ENCODE measurements at places on chromosomes 5 and 9.
A peak's percentile ranks its signal among the peaks of the same experiment; 100 is the strongest.

DNA sequence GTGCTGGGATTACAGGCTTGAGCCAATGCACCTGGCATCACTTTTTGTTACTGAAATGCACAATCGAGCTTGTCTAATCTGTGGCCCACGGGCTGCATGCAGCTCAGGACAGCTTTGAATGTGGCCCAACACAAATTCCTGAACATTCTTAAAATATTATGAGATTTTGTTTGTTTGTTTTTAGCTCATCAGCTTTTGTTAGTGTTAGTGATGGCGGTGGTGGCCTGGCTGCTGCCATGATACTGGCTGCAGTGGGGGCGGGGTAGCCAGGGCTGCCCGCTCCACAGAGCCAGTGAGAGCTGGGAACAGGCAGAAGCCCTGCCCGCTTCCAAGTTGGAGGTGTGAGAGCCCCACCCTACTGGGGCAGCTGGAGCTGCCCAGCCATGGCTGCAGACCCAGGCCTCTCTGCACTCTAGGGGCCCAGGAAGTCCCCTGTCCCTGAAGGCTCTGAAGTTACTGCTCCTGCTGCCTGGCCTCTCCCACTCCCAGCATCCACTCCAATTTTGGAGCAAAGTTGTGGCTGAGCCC, 76.6 kb upstream of the SHB start:
- DNase-seq, result no peak

GRCh38 chr9:107363516-107364152, 80.6 kb downstream of the RAD23B start:
- DNase-seq, result peak; percentile 75

DNA sequence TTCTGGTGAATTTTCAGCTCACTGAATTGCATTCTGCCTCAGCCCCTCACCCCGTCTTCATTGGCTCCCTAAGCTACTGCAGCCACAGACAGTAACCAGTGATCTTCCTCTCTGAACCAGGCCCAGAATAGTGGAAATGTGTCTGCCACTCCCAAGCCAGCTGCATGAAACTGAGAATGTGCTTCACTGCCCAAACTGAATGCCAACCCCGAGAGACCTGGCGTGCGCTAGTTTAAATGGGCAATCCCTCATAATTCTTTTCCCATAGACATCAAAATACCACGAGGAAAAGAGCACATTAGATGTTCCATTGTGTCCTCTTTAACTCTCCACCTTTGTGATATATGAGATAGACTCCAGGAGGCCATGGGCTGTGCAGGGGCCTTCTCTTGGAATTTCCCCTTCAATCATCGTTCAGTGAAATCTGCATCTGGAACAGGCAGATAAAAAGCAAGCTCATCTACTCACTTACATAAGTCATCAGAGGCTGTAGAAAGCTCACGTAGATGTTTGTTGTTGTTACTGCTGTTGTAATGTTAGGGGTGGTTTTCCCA, 320.2 kb downstream of the NFIB start:
- no peak for DNase-seq

DNA sequence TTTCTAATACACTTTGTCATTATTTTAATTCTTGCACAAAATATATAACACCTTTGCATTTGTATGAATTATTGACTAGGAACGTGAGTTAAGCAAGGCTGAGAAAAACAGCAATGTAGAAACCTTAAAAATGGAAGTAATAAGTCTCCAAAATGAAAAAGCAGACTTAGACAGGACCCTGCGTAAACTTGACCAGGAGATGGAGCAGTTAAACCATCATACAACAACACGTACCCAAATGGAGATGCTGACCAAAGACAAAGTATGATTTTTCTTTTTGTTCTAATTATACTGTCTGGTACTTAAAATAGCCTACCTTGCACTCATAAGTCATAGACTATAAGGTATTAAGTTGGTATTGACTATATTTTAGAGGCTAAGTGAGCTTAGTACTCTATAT, 34.4 kb downstream of the RAD50 start:
- peak; percentile 4 for DNase-seq

DNA sequence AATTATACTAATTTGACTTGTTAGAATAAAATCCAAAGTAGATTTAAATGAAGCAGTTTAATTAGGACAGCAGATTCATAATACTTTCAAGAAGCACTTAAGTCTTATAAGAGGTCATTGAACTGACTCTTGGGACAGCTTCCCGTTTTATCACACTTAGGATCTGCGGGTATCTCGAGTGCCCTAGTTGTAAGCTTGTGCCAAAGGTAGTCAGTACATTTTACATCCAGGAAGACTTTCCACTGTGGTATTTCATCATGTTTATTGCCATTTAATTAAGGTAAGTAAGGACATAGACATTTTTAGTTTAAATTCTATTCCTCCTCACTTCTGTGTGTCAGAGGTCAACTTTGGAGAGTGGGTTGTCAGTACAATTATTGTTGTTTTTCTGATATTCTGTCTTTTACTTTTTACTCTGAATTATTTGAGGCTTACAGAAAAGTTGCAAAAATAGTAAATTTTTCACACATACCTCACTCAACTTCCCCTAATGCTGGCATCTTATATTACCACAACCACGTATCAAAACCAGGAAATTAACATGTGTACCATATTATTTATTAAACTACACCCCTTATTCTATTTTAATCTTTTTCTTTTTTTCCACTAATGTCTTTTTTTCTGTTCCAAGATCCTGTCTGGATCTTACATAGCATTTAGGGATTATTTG, 7.5 kb upstream of the ZNF367 start:
- no peak for DNase-seq

DNA sequence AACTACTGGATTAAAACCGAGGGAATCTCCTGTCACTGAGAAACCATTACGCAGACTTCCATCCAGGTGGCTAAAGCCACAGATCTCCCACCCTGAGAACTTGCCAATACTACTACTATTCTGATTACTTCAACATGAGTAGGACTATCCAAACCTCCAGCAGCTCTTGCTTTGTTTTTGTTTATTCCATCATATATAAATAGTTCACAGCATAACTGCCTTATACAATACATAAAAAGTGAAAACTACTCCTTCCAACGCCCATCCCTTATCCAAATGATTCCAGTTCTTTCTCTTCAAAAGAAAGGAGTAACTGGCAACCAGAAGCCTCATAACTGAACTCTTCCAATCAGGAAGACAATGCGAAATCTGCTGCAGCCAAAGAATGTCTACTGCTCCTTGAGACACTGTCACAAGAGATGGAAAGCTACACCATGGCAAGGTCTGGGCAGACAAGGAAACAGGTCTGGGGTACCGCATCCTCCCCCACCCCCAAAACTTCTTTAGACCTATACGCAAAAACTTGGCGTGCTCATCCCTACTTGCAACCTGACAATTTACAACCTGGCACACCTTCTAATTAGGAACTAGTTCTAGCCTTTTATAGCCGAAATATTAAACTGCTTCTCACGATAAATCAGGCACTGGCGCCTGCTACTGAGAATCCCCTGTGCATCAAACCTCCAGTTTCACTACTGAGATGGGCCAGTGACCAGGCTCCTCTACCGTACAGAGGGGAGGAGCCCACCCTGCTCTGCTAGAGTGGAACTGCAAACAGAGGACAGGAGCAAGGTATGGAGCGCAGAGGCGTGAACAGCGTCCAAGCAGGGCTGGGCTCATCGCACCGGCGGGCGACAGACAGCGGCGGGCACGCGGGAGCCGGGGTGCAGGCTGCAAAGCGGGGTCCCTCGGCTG, 986 bp downstream of the PLPP1 start:
- DNase-seq, result peak; percentile 81

GRCh38 chr9:4548811-4549725, 58.8 kb downstream of the SLC1A1 start:
- peak; percentile 16 for DNase-seq

DNA sequence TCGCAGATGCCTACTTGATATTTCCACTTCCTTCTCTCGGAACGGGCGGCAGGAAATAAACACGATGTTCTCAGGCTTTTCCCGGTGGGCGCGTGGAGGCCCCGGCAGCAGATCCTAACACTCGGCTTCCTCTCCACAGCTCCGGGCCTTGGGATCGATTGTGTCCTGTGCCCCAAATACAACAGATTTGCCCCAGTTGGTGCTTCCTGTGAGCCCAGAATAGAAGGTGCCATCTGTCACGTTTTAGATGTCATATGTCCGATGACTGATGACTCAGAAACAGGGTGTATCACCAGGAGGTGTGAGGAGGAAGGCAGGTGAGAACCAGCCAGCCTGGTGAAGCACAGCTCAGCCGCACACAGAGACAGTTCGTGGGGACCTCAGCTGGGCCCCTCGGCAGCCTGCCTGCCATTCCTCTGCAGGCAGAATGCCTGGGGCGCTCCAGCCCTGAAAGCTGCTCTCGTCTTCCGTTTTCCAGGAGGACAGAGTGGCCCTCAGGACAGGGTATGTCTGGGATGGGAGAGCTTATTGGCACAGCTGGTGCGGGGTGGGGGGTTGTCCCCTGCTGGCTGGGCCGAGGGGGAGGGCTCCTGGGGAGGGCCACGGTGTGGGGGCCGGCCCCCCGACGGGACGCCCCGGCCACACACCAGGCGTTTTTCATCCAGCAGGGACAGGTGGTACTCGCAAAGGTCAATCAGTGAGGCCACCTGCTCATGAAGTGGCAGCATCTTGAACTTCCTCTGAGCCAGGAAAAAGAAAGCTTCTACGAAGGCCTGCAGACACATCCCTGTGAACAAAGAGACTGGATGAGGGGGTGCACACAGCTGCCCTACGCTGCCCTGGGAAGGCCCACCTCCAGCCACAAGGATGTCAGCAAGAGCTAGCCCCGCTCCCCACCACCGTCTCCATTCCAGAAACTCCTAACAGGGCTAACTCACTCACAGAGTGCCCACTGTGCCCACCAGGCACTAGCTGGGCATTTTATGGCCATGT, 171.0 kb downstream of the DAB2IP start:
- no peak for DNase-seq

- DNase-seq, result no peak
Measured at GRCh38 chr9:80615964-80616363, 1044.2 kb downstream of the TLE4 start.

GRCh38 chr5:36414869-36415282, 113.2 kb upstream of the RANBP3L start:
- peak; percentile 26 for DNase-seq

- peak; percentile 9 for DNase-seq
Measured at GRCh38 chr9:14780251-14780650, 57.7 kb upstream of the CER1 start.

- DNase-seq, result no peak
Measured at GRCh38 chr5:154221371-154221896, 30.9 kb downstream of the GALNT10 start.

- no peak for DNase-seq
Measured at GRCh38 chr5:81820863-81821262, 70.0 kb upstream of the SSBP2 start.

DNA sequence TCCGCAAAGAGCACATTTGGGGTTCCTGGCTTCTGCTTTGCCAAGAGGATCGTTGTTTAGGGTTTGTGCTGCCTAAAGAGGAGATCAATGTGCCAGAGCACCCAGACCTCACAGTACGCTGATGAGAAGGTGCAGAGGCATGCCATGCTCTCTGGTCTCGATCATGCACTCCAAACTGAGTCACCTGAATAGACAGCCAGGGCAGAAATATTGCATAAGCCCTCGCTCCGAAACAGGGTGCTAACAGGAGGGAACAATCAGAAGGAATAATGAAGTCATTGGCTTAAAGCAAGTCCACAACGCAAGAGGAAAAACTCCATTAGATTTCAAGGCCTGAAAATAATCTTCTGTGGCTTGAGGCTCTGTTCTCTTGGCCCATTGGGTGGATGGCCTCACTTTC, 124.3 kb downstream of the GCNT1 start:
- no peak for DNase-seq

GRCh38 chr5:16774806-16775205, 158.0 kb upstream of the RETREG1 start:
- no peak for DNase-seq

GRCh38 chr5:141199359-141200235, at the start of gene PCDHB11:
Gene PCDHB11, plus strand, starts transcription at chr5:141199627. Its CDS starts 148 bp downstream, at chr5:141199775.
- DNase-seq, result peak; percentile 41

GRCh38 chr5:126384985-126385384, 38.2 kb upstream of the GRAMD2B start:
- no peak for DNase-seq

DNA sequence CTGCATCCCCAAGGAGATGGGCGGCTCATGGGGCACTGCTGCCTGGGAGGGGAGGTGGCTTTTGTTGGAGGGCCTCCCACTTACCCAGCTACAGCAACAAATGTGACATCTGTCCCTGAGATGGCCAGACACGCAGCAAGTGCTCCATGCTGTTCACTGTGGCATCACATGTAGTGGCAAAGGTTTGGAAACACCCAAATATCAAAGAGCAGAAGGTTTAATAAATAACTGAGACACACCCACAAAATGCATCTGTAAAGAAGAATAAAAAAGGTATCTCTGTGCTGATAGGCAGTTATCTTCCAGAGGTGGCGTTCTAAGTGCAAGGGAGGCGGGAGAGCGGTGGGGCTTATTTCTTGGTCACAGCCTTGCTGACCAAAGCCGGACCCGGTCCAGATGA, 23.3 kb upstream of the CLPTM1L start:
- no peak for DNase-seq

DNA sequence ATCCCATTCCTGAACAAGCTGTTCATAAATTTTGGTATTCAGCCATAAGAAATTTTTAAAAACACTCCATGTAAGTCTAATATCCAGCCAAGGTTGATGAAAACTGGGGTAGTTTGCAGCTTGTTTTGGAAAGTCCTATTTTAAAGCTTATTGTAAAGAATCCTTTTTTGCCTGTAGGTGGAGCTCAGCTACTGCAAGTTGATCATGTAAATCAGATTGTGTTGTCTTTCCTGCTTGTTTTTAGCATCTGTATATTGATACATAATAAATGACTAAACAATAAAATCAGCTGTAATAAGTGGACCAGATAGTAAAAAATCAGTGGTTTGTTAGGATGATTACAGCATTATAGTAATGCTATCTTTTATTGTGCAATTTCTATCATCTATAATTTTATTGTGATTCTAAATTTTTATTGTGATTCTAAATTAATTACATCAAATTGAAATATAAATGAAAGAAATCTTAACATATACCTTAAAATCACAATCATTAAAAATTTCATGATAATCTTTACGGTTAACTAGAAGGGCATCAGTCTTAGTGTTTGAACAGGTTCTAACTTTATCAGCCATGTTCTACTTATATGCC, 42.4 kb downstream of the CWC27 start:
- peak; percentile 9 for DNase-seq

DNA sequence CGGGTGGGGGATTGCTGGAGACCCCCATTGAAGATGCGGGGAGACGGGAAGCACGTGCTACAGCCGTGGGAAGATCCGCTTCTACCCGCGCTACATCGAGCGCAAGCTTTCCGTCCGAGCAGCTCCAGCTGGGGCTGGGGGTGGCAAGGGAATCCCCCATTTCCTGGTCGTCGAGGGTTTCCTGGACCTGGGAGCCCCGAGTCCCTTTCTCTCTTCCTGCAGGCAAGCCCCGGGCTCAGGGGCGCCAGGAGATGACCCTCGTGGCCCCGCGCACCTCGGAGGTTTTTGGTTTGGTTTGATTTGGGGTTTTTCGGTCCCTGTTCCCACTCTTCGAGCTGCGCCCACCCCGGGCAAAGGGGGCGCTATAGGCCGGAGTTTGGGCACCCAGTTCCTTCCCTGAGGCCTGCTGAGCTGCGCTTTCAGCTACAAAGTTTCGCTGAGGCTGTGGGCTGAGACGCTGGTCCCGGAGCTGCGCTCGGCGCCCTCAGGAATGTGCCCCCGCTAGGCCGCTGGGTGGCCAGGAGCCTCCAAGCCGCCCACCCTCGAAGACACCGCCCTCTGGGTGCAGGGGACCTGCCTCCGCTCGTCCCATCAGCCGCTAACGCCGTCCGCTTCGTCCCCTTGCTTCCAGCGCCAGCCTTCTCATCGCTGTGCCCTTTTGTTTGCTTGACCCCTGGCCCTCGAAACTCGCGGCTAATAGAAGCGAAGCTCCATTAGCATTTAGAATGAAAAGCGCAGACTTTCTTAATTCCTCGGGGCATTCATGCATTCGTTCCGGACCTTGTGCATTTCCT, 2.9 kb downstream of the NR4A3 start:
- DNase-seq, result peak; percentile 66

GRCh38 chr9:133597316-133597957, 11.8 kb downstream of the FAM163B start:
- DNase-seq, result no peak
